ENCODE measurements at places on chromosomes 4 and X.
A peak's percentile ranks its signal among the peaks of the same experiment; 100 is the strongest.

- no peak for DNase-seq
Observed at GRCh38 chr4:121594796-121595526, 101.8 kb downstream of the ANXA5 start.

DNA sequence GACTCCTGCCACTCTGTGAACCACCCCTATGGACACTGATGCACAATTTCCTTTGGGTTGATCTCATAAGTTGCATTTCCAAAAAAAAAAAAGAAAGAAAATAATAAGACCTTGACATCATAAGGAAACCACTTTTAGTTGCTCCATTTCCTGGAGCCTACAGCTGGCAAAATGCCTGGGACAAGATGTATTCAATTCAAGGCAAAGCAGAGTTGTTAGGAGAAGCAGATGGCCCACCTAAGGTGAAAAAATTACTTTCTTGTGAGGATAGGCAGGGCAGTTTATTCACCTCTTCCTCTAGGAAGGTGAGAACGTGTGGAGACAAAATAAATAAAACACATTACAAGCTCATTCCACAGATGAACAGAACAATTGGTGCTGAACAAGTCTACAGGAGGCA lies 14.1 kb upstream of the SCRG1 start:
- no peak for DNase-seq

- DNase-seq = no peak
Observed at GRCh38 chr4:172998527-172999469, 169.8 kb upstream of the GALNT7 start.

- no peak for DNase-seq
Observed at GRCh38 chrX:119775517-119776238, 15.8 kb downstream of the RPL39 start.

DNA sequence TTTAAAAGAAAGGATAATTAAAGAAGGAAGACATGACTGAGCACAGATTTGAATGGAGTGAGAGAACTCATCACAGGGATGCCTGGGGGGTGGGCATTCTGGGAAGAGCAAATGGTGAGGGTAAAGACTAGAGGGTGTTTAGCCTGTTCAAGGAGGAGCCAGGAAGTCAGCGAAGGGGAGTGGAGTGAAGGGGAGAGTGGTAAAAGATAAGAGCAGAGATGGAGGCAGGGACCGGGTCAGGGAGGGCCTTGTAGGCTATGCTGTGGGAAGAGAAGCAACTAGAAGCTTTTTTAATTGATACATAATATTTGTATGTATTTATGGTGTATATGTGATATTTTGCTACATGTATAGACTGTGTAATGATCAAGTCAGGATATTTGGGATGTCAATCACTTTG lies 2.2 kb upstream of the VGLL1 start:
- no peak for DNase-seq

GRCh38 chrX:1274786-1275185 lies 6.2 kb downstream of the CSF2RA start:
- no peak for DNase-seq

DNA sequence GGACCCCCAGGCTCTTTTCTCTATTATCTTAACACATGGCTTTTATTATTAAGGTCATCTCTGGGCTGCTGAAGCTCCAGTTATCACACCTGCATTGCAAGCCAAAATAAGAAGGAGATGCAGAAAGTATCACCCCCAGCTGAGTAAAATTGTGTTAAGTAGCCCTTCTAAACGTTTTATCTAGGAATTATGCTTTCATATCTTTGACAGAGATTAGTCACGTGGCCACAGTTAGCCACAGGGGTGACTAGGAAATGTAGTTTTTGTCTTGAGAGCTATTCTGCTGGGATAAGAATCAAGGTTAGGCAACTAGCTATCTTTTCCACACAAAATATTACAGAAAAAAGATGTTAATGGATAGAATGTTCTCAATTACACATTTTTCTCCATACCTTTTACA lies 102.1 kb downstream of the ANXA3 start:
- no peak for DNase-seq

DNA sequence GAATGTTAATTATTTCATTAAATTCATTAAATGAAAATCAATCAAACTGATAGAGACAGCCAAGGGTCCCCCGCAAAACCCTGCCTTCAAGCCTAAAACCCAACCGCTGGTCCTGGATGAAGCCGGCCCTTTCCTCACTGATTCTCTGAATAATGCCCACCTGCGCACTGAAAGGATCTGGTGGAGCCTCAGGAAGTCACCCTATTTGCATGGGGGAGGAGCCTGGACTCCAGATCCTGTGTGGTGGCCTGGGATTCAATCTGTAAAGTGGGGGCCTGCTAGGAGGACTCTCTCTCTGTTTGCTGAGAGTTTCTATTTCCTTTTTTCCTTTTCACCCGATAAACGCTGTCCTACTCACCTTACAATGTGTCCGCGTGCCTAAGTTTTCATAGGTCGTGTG lies 97.9 kb upstream of the ADAMTS3 start:
- DNase-seq = no peak

DNA sequence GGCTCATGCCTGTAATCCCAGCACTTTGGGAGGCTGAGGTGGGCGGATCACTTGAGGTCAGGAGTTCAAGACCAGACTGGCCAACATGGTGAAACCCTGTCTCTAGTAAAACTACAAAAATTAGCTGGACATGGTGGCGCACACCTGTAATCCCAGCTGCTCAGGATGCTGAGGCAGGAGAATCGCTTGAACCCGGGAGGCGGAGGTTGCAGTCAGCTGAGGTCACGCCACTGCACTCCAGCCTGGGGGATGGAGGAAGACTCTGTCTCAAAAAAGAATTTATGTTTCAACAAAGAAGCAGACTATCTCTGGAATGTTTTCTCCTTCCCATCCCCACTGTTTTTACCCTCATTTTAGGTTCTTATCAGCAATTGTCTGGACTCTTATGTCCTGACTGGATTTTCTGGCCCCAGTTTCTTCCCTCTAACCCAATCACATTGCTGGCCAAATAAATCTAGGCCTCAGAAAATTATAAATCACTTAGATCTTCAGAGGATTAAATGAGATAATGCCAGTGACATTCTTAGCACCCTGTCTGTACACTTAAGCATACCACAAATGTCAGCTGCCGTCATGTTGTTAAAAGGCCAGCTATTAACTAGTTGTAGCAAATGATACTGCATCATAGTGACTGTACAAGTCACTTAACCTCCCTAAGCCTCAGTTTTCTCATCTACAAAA lies 44.9 kb upstream of the PRSS48 start:
- no peak for DNase-seq

DNA sequence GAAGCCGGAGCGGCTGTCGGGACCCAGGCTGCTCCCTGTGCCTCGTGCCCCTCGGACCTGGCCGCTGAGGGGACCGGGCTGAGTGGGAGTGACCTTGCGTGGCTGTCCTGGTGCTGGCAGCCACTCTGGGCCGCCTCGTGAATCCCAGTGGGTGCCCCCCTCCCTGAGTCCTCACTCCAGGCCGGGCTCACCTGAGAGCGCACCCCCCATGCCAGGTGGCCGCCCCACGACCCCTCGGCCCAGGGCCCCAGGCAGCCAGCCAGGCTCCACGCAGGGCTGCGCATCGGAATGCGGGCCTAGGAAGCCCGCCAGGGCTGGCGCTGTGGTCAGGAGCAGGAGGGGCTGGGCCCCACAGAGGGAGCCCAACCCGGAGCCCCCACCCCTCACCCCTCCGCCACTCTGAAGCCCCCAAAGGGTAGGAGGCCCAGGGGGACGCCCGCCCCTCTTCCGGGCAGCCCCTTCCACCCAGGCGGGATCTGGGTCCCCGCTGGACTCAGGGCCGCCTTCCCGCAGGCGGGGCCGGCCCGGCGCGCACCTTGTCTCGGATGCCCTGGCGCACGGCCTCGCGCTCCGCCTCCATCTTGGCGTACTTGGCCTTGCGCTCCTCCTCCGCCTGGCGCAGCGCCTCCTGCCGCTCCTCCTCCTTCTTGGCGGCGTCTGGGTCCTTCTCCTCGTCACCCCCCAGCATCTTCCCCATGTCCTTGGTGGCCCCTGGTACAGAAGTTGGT lies 33.9 kb downstream of the CPLX1 start:
- peak; percentile 60 for DNase-seq

GRCh38 chrX:39779952-39780783 lies 317.6 kb downstream of the BCOR start:
- DNase-seq = no peak

DNA sequence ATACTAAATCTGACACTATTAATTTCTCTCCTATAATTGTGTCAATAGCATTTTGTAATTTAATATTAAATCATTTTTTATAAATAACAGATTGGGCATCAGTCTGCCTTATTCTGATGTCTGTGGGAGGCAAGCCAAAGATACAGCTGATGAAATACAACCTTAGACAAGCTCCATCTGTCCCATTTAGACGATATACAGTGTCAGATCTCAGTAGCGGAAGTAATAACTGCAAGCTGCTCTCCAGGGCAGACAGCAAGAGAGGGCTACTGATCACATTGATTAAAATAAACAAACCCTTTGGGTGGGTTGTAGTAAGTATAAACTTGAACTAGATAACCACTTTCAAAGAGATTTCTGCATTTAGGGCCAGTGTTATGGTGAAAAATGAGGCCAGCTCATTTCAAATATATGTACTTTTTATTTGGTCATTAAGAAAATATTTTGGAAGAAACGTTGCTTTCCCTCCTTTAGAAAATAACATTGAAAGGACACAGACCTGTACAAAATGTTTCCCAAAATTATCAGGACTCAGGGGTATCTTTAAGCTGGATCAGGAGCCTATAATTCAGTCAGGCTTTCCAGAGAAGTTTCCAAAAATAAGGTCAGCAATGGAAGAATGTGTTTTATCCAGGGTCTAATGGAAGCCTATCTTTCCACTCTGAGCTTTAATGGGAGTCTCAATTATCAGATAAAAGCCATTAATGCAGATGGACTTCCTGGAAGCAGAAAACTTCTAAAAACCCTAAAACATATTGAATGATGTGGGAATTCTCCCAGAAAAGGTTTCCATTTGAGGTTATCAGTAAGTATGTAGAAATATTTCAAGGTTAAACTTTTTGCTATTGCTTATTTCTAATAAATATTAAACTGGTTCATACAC lies 1028.8 kb upstream of the IGFBP7 start:
- DNase-seq = no peak

DNA sequence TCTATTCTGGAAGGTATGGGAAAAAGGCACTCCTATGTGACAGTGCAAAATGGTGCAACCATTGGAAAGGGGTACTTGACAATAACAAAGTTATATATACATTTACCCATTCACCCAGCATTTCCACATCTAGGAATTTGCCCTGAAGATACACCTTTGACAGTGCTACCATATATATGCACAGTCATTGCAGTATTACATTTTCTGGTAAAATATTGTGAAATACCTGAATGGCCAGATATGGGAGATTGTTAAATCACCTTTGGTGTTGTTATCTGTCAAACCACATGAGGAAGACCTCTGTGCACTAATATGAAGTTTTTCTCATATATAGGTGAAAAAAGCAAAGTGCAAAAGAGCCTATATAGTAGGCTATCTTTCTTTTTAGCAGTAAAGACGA lies 53.5 kb downstream of the SMAD1 start:
- no peak for DNase-seq

DNA sequence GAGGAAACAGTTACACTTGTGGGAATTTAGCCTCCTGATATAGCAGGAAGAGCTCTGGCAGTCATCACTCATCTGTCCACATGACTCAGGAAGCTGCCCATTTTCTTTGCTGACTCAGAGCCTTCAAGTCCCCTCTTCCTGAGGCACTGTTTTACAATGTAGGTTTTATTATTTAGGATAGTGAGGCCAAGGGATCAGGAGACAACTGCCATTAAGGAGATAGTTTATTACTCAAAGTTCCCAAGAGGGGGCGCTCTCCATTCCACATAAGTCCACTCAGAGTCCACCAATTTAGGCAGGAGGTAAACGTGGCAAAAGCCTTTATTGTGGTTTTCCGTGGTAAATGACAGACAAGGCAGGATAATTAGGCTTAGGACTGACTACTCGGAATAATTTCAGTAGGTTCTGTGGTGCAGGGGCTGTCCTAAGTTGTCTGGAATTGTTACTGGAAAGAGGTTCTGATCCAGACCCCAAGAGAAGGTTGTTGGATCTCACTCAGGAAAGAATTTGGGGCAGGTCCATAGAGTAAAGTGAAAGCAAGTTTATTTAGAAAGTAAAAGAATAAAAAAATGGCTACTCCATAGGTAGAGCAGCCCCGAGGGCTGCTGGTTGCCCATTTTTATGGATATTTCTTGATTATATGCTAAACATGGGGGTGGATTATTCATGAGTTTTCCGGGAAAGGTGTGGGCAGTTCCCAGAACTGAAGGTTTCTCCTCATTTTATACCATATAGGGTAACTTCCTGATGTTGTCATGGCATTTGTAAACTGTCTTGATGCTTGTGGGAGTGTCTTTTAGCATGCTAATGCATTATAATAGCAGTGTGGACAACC lies 96.0 kb upstream of the RAB40AL start:
- DNase-seq = no peak

- DNase-seq = no peak
Observed at GRCh38 chr4:20281453-20281852, 29.7 kb downstream of the SLIT2 start.

All from activated CD4-positive, alpha-beta T cell treated with anti-CD3 and anti-CD28 coated beads, Interleukin-2, amount 50 U/mL, for 48 hours (primary cell).